ENCODE measurements at places on chromosomes 3 and 15.

GRCh38 chr3:37315669-37316068 lies 141.3 kb upstream of the LRRFIP2 start:
- DNase-seq: no peak

DNA sequence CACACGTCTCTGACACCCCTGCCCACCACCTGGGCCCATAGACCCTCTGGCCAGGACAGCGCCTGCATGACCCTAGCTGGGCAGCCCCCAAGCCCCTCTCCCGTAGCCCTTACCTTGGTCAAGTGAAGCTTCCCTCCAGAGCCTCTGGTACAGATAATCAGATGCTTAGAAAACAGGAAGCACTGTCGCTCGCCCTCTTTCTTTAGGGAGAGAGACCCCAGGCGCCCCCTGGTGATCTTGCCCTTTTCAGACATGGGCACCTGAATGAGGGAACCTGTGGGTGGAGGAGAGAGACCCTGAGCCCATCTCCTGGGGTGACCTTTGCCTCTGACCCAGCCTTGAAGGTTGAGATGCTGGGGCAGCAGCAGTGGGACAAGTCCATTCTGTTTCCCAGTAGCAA lies 65.4 kb downstream of the RASGRF1 start:
- no peak for DNase-seq

DNA sequence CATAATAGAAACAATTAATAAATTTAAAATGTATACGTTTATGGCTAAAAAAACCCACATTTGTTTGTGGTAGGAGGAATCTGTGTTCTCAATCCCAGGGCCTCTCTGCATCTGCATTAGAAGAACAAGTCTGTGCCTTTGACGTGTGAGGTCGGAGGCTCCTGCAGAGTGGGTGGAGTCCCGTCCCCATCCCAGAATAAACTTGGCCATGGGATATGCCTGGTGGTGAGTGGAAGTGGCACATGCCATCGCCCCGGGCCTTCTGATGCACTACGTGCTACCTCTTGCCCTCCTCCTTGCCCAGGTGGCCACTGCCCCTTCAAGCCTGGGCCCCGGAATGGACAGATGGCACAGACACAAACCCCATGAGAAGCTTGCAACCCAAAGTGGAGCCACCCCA lies 131.1 kb upstream of the NSMCE3 start:
- DNase-seq: no peak

DNA sequence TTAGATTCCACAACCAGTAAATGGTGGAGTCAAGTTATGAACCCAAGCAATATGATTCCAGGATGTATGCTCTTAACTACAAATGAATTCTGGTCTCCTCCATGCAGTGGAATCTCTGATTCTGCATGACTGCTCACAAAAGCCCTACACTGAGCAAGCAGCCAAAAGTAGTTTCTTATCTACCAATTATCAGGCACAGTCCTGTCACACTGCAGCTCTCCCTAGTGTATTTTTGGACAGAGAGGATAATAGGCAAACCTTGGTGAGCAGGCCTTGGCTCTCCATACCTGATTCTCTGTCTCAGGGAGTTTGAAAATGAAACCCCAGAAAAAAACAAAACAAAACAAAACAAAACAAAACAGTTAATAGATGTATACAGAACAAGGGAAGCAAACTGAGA lies 3.5 kb upstream of the SSR3 start:
- no peak for DNase-seq

GRCh38 chr3:118742760-118743159 lies 291.9 kb downstream of the IGSF11 start:
- no peak for DNase-seq

GRCh38 chr3:10173926-10174435 lies 9.3 kb downstream of the IRAK2 start:
- no peak for DNase-seq

- DNase-seq: no peak
Measured at GRCh38 chr3:20842594-20843436, 656.8 kb upstream of the SGO1 start.

DNA sequence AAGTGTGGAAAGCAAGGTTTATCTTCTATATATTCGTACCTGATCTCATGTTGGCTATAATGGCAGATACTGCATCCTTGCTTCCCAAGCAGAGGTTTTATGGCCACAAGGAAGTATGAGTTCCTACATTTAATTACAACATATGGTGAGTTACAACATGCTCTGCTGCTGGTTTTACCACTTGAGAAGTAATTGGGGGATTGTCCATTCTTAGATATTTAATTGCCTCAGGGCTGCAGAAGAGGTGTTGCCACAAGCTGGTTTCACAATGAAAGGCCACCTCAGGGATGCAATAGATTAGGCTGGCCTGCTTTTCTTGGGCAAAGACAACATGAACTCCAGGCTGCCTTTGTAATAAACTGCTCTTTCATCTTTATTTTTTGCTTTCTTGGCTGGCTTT lies 48.6 kb downstream of the RAP2B start:
- no peak for DNase-seq

DNA sequence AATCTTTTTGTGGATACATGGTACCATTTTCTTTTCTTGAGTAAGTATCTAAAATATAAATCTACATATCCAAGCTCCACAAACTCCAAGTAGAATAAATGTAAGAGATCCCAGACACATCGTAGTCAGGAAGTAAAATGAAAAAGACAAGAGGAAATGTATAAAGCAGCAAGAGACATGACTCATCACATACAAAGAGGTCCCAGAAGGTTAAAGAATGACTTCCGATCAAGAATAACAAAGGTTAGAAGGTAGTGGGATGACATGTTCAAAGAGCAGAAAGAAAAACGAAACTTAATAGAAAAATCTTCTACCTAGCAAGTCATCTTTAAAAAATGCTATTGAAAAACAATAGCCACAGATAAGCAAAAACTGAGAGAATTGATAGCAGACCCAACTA lies 705.8 kb downstream of the NR2F2 start:
- no peak for DNase-seq

DNA sequence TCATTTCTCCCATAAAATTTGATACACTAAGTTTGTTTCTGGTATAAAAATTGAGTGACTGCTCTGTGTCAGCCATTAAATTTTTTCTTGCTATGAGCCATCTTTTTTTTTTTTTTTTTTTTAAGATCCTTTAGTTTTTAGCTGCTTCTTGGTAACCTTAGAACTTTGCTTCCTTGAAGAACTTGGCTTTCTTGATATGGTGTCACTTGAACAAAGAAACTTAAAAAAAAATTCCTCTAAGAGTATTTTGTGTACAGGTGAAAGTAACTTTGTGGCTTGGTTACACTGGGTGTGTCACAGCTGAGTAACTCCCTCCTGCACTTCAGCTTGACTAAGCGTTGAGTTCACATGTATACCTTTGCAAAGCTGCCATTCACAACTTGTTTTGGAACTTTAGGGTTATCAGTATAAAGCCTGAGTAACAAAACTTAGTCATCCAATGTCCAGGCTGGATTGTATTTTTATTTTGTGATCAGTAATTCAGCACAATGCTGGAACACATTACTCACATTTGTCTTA lies 6.5 kb downstream of the CHD2 start:
- no peak for DNase-seq

DNA sequence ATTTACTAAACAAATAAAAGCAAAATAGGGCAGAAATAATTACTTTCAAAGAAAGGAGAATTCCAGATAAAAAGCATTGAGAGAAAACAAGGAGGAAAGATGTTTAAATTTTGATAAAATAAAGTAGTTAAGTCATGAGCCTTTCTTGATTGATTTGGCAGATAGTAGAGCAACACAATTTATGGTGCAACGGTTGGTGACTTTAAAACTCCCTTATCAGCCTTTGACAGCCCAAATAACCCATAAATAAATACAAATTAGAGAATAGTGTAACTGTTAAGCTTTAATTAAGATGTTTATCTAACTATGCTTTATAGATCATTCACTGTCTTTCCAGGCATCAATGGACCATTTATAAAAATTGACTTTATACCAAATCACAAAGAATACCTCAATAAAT lies 54.0 kb upstream of the EIF1B start:
- DNase-seq: no peak

DNA sequence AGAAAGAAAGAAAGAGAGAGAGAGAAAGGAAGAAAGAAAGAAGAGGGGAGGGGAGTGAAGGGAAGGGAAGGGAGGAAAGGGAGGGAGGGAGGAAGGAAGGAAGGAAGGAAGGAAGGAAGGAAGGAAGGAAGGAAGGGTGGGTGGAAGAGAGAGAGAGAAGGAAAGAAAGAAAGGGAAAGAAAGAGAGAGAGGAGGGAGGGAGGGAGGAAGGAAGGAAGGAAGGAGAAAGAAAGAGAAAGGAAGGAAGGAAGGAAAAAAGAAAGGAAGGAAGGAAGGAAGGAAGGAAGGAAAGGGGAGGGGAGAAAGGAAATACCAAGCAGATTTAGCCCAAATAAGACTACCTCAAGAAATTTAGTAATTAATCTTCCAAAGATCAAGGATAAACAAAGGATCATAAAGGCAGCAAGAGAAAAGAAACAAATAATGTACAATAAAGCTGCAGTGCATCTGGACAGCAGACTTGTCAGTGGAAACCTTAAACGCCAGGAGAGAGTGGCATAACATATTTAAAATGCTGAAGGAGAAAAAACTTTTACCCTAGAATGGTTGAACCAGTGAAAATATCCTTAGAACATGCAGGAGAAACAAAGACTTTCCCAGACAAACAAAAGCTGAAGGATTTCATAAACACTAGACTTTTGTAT lies 427.6 kb downstream of the TBL1XR1 start:
- no peak for DNase-seq

DNA sequence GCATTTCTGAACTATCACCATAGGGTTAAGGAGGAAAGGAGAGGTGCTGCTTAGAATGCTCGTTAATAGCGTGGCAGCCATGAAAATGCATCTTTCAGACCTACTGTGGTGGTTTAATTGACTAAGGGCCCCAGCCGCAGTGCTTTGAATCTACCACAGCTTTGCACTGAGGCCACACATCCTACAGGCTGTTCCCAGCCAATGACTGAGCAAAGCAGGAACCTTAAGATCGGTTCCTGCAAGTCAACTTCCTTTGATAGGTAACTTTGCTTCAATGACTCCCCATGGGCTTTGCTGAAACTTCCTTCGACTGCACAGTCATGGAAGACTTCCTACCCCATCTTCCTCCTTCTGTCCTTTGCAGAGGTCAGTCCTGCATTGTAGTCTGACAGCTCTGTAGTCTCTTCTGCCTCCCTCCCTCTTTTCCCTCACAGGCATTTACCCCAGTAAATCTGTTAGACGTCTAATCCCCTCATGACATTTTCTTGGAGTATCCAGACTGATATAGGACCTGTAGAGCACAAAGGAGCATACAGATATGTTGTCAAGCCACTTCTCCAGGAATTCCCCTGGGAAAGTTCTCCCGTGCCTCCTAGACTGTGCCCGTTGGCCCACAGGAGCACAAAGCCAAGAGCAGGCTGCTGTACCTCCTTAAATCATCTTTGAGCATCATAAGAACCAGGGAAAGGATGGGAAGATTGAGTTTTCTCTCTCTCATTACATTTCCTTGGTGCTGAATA lies 2.6 kb upstream of the BCL2A1 start:
- no peak for DNase-seq

- DNase-seq: no peak
Measured at GRCh38 chr3:48088056-48088748, 72.0 kb upstream of the MAP4 start.

GRCh38 chr3:168081171-168081771 lies 14.5 kb downstream of the GOLIM4 start:
- no peak for DNase-seq

DNA sequence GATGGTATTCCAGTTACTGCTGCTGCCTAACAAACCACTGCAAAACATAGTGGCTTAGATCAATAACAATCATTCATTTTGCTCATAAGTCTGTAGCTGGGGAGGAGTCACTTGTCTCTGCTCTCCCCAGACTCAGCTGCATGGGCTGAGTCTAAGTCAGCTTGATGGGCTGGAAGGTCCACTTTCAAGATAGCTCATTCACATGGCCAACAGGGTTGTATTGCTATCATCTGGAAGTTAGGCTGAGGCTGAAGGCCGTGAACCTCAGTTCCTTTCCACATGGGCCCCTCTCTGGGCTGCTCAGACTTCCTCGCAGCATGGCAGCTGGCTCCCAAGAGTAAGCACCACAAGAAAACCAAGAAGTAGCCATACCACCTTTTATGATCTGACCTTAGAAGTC lies 28.7 kb upstream of the BFSP2 start:
- no peak for DNase-seq

DNA sequence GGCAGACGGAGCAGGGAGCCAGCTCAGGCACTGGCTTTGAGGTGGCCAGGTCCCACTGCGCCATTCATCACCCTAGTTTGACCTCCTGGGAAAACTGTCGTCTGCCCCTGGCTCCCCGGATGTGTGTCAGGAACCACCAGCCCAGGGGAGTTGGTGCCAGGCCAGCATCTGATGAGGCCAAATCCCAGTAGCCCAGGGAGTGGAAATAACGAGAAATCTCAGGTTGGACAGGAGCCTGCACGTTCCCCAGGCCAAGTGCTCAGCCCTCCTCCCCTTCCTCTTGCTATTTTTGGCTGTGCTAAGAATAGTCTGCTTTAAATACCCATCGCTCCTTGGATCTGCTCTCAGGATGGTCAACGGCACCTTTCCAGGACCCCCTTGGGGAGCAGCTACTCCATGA lies 93.1 kb upstream of the RPL32 start:
- DNase-seq: no peak

DNA sequence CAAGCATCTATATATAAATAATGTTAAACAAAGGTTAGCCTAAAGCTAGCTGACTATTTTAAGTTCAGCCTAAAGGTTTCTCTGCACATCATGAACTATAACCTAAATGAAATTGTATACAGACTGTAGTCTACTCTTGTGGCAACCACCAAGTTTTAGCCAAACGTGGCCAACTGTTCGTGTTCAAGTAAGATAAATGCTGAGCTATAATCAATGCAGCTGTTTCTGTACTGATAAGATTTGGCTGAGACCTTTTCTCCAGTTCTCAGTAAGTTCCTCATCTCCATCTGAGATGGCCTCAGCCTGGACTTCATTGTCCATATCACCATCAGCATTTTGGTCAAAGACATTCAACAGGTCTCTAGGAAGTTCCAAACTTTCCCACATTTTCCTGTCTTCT lies 43.7 kb upstream of the IGSF10 start:
- no peak for DNase-seq

DNA sequence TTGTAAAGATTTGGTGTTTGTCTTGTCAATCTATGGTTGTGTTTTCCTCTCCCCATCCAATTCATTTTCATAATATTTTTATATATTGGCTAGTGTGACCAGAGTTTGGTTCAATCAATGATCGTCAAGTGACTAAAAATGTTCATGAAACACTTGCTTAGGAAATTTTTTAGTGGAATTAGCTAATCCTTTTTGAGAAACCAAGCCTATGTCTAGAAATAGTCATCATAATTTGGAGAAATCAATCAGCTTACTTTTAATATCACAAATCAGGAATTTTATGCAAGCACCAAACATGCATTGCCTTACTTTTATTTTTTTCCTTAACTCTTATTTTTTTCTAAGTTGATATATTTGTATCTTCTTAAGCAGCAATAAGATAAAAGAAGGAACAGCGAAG lies 403.1 kb upstream of the TBL1XR1 start:
- DNase-seq: no peak

- DNase-seq: no peak
Measured at GRCh38 chr3:184031187-184031792, at the start of gene HTR3D. TSS of gene HTR3D (plus strand) at chr3:184031742. CDS start at chr3:184031742, 0 bp downstream.

- DNase-seq: no peak
Measured at GRCh38 chr3:50242851-50243542, 7.0 kb downstream of the GNAI2 start.

- DNase-seq: no peak
Measured at GRCh38 chr3:124759666-124760401, 29.6 kb downstream of the UMPS start.

GRCh38 chr3:5330152-5330810 lies 142.8 kb downstream of the EDEM1 start:
- DNase-seq: no peak

All from stimulated activated CD8-positive, alpha-beta memory T cell treated with anti-CD3 and anti-CD28 coated beads, Interleukin-4, amount 100 ng/mL, for 24 hours (primary cell).